ENCODE measurements at places on chromosomes 4 and X.

- DNase-seq, result no peak
These were observed 3.8 kb upstream of the GRPR start for GRCh38 chrX:16119353-16120220.

- no peak for DNase-seq
These were observed 1.5 kb downstream of the SASH3 start for GRCh38 chrX:129781134-129781672.

- no peak for DNase-seq
These were observed 7.4 kb downstream of the UVSSA start for GRCh38 chr4:1354136-1354982.

GRCh38 chr4:184136525-184136924 is 81.1 kb downstream of the ENPP6 start:
- DNase-seq, result no peak

DNA sequence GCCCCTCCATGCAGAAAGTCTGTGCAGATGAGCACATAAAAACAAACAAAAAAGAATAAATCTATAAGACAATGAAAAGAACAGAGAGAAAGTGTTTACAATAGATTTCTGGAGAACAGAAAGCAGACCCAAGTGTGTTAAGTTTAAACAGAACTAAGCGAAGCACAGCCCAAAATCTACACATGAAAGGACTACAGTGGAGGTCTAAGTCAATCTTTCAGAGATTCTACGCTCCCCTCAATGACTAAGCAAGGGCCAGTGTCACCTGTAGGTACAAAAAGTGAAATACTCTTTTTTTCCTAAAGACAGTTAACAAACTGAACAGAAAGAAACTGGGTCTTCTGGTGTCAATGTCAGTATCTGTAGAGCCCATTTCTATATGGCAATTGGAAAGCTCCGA is 18.2 kb downstream of the CLOCK start:
- no peak for DNase-seq

- DNase-seq, result no peak
These were observed 9.8 kb upstream of the P2RY8 start for GRCh38 chrX:1546691-1547251.

GRCh38 chrX:15911734-15912550 is 57.3 kb upstream of the AP1S2 start:
- no peak for DNase-seq

Measured in Peyer's patch (tissue), 4 donors.